ENCODE measurements at places on chromosomes 6 and 20.

- no peak for DNase-seq
Measured at GRCh38 chr6:11273406-11274065, 41.1 kb upstream of the NEDD9 start.

DNA sequence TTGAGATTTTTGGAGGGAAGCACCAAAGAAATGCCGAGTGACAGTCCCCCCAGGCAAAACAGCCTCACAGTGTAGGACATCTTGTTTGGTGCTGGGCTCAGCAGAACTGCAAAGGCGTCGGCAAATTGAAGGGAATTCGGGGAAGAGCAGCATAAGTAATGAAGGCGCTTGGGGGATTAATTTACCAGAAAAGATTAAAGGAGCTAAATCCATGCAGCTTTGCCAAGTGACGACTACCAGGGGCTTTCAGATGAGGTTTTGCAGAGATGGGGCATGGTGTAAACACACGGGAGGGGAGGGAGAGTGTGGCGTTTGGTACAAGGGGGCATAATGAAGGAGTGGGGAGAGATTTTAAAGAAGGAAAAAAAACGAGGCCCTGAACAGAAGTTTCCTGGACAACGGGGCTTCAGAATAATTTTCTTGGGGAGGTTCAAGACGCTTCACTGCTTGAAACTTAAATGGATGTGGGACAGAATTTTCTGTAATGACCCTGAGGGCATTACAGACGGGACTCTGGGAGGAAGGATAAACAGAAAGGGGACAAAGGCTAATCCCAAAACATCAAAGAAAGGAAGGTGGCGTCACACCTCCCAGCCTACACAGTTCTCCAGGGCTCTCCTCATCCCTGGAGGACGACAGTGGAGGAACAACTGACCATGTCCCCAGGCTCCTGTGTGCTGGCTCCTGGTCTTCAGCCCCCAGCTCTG is 45.4 kb upstream of the CDH22 start:
- no peak for DNase-seq

- no peak for DNase-seq
Measured at GRCh38 chr20:40251284-40251932, 437.6 kb downstream of the MAFB start.

DNA sequence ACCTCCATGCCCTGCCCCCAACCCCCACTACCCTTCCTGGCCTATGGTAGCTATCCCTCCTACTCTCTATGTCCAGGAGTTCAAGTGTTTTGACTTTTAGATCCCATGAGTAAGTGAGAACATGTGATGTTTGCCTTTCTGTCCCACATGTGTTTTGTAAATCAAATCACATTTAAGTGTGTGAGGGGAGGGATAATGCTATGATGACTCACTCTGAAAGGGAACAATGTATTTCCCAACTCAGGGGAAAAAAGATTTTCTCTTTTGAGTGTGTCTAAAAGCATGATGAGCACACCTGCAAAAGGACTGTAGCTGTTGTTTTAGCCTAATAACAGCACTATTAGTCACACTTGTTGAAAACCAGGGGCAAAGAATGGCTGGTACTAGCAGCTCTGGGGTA is 193.7 kb downstream of the GJA10 start:
- no peak for DNase-seq

GRCh38 chr6:168315596-168315995 is 4.0 kb downstream of the DACT2 start:
- DNase-seq: no peak

DNA sequence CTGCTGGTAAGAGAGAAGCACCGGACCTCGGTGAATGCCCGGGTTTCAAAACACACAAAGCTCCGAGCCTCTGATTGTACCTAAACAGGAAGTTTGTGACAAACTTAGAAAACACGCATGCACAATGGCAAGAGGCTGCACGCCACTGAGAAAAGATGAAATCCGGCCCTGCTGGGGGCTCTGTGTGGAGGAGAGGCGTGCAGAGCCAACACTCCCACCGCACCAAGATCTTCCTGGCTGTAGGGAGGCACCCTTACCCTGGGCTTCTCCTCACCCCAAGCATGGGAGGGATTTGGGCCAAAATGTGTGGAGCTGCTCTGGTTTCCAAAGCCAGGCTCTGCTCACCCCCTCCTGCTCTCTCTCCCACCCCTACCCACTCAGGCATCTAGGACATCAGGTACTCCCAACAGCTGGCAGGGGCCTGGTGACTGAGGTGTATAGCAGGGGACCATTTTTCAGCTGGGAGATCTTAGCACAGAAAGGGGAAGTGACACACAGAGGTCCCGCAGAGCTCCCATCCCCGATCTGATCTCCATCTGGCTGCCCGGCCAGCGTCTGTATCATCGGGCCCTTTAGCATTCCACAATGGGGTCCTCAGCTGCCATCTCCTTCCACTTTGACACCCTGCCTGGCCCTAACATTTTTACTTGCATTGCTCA is 84.2 kb downstream of the TRERF1 start:
- DNase-seq: peak; percentile 80

Data from GM06990 (cell line).